Transverse colon (tissue), 4 donors: ENCODE measurements at places on chromosomes 3 and 15.
A peak's percentile ranks its signal among the peaks of the same experiment; 100 is the strongest.

- no peak for DNase-seq
These were observed 387.4 kb downstream of the EPHA6 start for GRCh38 chr3:97201814-97202213.

GRCh38 chr3:100893590-100893989 is 99.6 kb downstream of the ABI3BP start:
- DNase-seq = peak; percentile 11

DNA sequence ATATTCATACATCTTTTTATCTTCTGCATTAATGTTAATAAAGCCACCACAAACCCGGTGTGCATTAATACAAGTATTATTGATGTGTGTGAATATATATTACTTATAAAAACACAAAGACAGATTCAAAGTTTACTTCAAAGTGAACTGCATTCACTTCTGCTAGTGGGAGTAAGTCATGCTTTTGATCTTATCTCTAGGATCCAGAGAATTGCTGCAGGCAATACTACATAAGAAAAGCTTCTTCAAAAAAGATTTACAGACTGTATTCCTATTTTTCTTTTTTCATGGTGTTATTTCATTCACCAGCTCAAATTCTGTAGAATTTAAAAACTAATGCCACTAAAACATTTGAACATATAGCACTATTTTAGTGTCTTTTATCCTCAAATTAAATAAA is 87.5 kb upstream of the CBLB start:
- DNase-seq = no peak

- no peak for DNase-seq
These were observed 391.5 kb downstream of the ERC2 start for GRCh38 chr3:56076746-56077145.

GRCh38 chr15:100033140-100033857 is 300.1 kb upstream of the LYSMD4 start:
- no peak for DNase-seq

DNA sequence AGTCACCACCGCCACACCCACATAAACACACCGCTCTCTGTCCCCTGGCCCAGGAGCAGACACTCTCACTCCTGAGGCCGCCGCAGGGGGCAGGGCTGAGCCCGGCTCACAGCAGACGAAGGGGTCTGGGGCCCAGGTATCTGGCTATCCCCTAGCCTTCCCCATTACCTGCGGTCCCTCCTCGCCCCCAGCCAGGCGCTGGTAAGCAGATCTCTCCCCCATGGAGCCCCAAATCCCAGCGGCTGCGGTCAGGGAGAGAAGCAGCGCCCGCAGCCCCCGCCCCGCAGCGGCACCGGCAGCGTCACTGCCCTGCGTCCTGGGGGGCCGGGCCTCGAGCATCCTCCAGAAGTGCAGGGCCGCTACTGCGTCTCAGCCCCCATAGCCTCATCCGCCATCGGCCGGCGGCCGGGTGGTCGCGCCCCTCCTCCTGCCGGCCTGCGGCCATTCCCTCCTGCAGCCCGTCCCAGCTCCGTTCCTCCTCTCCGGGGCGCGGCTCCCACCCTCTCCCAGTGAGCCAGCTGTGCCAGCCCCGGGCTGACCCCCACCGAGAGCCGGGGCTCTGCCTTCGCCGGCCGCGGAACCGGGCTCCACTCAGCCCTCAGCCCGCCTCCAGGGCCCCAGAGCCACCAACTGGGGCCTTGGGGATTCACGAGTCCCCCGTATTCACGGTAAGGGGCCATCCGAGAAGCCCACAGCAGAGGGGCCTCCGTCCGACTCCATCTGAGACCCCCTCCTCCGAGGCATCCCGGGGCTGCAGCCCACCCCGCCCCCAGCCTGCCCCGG is 13.1 kb downstream of the TNK2 start:
- peak; percentile 65 for DNase-seq

- no peak for DNase-seq
These were observed 328.9 kb downstream of the CHL1 start for GRCh38 chr3:525415-525814.

GRCh38 chr3:118988198-118989130 is 46.2 kb downstream of the IGSF11 start:
- no peak for DNase-seq

- no peak for DNase-seq
These were observed 216.4 kb downstream of the TLE3 start for GRCh38 chr15:69881302-69881670.

DNA sequence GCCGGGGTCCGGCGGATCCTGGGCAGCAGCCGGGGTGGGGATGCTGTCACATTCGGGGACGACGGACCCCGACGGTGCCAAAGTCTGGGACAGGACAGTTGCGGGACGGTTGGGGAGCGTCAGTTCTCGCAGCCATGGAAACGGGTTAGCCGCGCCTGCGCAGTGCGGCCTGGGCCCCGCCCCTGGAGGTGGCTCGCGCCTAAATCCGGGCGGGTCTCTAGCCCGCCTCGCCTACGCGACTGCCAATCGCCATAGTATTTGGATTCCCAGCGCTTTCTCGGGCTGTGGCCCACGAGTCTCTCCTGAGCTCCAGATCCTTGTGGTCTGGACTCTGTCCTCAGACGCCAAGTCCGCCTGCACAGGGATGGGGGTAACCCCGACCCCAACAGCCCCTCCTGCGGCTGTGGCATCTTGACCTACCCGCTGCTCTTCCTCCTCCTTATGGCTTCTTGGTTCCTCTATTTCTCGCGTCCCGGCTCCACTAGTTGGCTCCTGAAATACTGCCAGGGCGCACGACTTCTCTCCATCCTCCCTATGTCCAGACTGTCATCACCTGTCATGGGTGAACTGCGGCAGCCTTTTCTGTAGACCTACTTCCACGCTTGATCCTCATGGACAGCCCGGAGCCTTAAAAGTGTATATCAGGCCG is at the start of gene ZMYND10:
Gene ZMYND10, minus strand, starts transcription at position 147 of the 649 bp plus-strand sequence. CDS start 153 bp downstream, outside the sequence.
- peak; percentile 78 for DNase-seq

- DNase-seq = no peak
These were observed 18.7 kb downstream of the ZNF80 start for GRCh38 chr3:114218578-114219185.

DNA sequence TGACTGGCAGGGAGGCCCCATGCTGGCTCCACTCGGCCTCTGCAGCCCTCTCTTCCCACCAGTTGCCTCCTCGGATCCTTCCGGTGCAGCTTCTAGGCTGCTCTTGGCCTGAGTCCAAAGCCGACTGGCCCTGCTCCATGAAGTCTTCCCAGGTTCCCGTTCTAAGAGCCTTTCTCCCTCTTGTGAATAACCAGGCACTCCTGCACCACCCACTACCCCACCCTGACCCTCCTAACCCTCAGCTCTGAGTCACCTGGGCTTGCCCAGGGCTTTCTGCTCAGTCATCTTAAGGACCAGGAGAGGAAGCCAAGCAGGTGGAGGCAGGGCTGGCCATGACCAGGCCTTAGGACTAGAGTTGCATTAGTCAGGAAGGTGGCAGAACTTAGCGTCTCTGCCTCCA is 28.1 kb upstream of the CNBP start:
- DNase-seq = peak; percentile 91

DNA sequence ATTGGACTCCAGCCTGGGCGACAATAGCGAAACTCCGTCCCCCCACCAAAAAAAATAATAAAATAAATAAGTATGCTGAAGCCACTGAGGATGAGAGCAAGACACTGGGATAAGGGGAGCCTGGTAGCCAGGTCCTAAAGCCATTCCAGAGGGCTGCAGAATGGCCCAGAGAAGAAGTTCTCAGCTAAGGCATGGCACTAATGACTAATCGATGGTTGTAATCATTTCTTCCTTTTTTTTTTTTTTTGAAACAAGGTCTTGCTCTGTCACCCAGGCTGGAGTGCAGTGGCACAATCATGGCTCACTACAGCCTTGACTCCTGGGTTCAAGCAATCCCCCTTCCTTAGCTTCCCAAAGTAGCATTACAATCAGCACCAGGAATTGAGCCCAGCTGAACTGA is 25.6 kb upstream of the ZNF774 start:
- DNase-seq = no peak

GRCh38 chr15:40160689-40161688 is at the start of gene BUB1B:
Gene BUB1B, plus strand, starts transcription at chr15:40161069. Its CDS starts 152 bp downstream, at chr15:40161221.
- DNase-seq = peak; percentile 93

GRCh38 chr15:88187195-88187594 is 69.3 kb downstream of the NTRK3 start:
- no peak for DNase-seq

- no peak for DNase-seq
These were observed 36.5 kb upstream of the BCL2A1 start for GRCh38 chr15:80007532-80007931.

GRCh38 chr15:77517579-77517978 is 96.9 kb downstream of the HMG20A start:
- no peak for DNase-seq

GRCh38 chr3:57755368-57755675 is 787 bp upstream of the SLMAP start:
- no peak for DNase-seq
